M059J (cell line): ENCODE measurements at places on chromosomes 1 and 21.

DNA sequence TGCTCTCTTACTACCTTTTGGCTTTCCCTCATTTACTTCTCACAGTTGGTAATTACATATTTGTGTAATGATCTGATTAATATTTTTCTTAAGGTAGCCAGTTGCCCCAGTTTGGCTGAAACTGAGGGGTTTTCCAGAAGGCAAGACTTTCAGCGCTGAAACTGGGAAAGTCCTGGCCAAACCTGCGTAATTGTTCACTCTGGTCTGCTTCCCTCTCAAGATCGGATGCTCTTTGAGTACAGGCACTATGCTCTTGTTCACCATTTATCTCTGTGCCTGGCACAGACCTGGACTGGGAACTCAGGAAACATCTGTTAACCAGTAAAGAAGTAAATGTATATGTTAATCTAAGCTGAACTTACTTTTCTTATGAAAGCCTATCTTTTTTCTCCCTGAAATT, 209.6 kb upstream of the HOOK1 start:
- no peak for DNase-seq

GRCh38 chr1:54865238-54866073, 21.5 kb downstream of the DHCR24 start:
- no peak for DNase-seq

DNA sequence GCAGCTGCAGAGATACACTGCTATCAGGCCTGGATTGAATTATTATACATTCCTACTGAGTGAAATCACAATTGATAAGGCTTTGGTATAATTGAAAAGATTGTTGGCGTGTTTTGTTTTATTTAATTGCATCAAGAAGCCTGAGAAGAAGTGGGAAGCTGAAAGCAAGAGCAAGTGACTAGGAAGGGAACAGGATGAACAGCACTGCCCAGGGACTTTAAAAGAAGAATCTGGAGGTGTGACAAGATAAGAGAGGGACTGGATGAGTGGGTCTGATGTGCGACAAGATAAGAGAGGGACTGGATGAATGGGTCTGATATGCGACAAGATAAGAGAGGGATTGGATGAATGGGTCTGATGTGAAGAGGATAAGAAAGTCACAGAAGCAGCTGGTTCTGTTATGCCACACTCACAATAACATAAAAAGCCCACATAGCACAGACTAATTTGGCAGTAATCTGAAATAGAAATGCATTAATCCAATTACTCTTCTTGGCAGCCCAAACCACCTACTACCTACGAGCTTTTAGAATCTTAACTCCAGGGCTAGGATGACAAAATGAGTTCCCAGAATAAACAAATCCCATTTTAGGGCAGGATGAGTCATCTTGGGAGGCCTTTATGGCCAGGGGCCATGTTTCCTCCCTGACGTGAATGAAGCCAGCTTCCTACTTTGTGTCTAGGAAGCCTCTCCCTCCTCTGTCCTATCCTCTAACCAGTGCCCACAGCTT, 129.7 kb downstream of the DUSP10 start:
- peak; percentile 98 for DNase-seq

DNA sequence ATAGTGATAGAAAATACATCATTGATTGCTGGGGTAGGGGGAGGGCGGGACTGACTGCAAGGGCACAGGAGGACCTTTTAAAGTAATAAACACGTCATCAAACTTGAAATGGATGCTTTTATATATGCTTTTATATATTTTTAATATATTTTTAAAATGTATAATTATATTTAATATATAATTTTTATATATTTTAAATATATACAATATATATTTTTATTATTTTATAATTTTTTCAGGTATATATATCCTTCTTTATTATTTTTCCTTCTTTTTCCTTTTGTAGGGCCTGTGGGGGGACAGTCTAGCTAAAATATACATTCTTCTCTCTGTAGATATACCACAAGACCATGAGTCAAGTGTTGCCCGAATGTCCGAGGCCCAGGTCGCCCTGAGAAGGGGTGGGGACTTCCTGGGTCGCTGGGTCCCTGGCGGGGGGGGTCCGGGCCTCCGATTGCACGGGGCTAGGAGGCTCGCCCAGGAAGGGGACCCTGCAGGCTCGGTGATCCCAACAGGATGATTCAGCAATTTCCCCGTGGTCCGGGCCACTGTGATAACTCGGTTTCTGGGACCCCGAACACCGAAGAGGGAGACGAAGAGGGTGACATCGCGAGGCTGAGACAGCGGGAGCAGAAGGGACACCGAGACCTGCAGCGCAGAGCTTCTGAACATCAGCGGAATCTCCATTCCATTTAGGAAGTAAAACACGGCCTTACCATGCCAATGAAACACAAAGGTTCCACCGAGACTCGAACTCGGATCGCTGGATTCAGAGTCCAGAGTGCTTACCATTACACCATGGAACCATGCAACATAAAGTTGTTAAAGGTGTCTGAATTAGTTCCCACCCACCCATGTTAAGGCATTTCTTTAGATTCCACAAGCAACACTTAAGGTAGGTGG, 112.5 kb upstream of the NBPF11 start:
- DNase-seq: peak; percentile 12

DNA sequence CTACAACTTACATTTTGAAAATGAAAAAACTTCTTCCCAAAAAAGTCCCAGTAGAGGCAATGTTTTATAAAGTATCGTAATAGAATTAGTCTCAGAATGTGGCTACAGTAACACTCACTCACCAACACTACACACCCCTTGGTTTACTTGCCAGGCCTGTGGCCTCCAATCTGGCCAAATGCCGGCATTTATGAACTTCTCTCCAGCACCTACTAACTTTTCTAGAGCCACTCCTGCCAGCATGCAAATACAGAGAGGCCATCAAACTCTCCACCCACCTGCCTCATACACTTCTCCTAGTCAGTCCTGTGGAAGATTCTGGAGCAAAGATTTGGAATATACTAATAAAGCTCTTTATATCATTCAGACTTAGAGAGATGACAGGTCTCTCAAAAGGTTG, 32.3 kb downstream of the STPG1 start:
- no peak for DNase-seq

GRCh38 chr1:248850536-248851251, 8.2 kb downstream of the ZNF692 start:
- DNase-seq: no peak

GRCh38 chr21:21262048-21262447, 263.8 kb downstream of the NCAM2 start:
- DNase-seq: no peak

DNA sequence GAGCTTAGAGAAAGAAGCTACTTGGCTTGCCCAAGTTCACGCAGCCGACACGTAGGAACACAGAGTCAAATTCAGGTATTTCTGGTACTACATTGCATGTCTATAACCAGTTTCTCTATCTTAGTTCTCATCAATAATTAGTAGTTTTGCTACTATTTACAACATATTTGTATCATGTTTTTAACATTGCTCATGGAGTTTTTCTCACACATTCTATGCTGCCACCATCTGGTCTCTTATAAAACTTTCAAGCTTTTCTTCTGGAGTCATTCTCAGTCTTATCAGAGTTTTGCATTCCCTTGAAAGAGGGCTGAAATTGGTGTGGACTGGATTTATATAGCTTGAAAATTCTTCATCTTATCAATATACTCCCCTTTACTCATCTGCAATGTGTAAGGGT, 118.8 kb upstream of the PALMD start:
- peak; percentile 42 for DNase-seq

DNA sequence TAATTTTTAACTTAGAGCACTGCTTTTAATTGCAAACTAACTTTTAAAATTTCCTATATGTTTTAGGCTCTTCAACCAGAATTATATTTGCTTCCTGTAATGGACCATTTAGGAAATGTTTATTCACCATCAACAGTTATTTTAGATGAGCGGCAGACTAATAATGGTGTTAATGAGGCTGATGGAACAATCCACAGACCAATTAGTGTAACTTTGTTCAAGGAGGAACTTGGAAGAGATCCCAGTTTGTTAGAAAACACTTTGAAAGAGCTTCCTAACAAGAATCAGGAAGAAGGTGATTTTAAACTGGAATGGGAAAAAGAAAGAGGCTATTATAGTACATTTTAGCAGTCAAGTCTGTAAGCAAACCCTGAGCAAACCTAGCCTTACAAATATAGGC, 19.4 kb upstream of the GNG5 start:
- no peak for DNase-seq

GRCh38 chr1:167663002-167663772, 33.2 kb downstream of the RCSD1 start:
- DNase-seq: peak; percentile 94

GRCh38 chr1:117161887-117162286, 40.3 kb upstream of the TRIM45 start:
- no peak for DNase-seq

- peak; percentile 26 for DNase-seq
Measured at GRCh38 chr1:51306950-51307349, 23.4 kb downstream of the TTC39A start.

DNA sequence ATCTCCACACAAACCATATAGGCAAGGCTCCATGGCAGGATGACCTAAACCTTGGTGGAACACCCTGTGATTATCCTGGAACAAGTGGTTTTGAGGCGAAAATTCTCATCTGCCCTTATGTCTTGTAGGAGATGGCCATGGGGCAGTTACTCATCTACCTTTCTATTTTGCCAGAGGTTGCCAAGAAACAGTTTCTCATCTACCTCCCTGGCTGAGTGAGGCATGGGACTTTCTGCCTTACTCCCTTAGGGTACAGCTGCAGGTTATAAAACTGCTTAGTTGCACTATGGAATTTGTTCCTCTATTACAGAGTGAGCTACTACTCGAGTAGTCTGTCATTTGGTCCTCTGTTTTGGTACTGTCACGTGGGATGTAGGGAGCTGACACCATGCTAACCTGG, 31.3 kb upstream of the GUCA2A start:
- DNase-seq: peak; percentile 70

- no peak for DNase-seq
Measured at GRCh38 chr1:36239941-36240637, 15.8 kb downstream of the THRAP3 start.

- peak; percentile 85 for DNase-seq
Measured at GRCh38 chr21:27480841-27481261, 514.0 kb upstream of the ADAMTS5 start.

DNA sequence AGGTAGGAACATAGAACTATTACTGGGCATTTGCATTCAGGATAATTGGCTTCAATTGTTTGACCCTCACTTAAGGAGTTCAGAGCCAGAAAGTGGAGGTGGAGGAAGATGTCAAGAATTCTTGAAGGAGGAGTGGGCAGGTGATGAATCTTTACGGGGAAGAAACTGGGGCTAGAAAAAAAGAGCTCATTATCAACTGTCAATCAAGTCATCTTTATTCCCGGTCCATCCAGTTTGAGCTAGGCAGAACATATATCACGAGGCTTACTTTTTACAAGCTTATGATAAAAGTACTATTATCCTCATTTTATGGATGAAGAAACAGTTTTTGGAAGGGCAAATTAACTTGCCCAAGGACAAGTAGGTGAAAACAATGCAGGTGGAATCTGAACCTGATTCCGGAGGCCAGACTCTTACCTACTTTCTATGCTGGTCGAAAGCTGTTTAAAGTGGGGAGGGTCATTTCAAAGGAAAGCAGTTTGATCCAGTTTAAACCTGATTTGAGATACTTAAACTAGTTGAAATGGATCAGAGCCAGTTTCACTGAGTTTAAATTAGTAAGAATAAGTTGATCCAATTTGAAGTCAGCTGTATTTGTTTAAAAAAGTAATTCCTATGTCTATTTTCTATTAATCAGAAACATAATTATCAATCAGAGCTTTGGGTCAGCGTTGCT, 13.3 kb upstream of the NBL1 start:
- no peak for DNase-seq

- DNase-seq: no peak
Measured at GRCh38 chr1:55380355-55380970, 165.3 kb upstream of the USP24 start.

DNA sequence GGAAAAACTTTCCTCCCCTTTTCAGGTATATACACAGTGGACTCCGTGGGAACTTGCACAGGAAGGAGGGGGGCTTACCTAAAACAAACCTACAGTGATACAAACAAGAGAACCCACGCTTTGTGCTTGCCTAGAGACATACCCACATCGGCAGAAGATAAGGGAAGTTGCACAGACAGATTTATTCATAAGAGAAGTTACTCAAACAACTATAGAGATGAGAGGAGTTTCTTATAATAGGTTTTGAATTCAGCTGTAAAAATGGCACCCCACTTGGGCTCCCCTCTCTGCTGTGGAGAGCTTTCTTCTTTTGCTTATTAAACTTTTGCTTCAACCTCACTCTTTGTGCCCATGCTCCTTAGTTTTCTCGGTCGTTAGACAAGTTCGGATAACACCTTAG, 1.8 kb upstream of the DUSP12 start:
- no peak for DNase-seq

- peak; percentile 42 for DNase-seq
Measured at GRCh38 chr1:209411491-209411929, 172.0 kb upstream of the CAMK1G start.

GRCh38 chr1:201461645-201462441, 7.1 kb downstream of the PHLDA3 start:
- peak; percentile 99 for DNase-seq

GRCh38 chr1:7620196-7620595, 150.9 kb upstream of the VAMP3 start:
- DNase-seq: no peak

DNA sequence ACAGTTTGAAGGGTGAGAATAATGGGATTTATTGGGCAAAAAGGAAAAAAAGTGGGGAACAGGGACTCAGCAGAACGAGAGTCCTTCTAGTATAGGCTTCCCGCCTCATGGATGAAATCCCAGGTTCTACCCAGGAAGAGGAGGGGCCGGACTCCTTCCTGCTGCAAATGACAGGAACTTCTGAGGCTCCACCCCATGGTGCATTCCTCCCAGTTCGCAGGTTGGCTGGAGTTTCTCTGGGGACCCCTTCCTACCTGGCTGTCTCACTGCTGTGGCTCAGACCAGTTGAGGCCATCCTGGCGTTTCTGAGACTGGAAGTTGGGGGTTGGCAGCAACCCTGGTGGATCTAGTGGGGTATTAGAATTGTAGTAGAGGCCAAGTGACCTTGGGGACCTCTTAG, 27.5 kb downstream of the CNIH3 start:
- DNase-seq: no peak

GRCh38 chr1:205192287-205192686, 19.2 kb downstream of the DSTYK start:
- no peak for DNase-seq

- no peak for DNase-seq
Measured at GRCh38 chr1:236123563-236123962, 18.8 kb upstream of the GPR137B start.

GRCh38 chr1:43312212-43312623, 11.4 kb downstream of the TIE1 start:
- no peak for DNase-seq

GRCh38 chr1:248840946-248841345, 2.9 kb downstream of the ZNF672 start:
- DNase-seq: no peak

- DNase-seq: no peak
Measured at GRCh38 chr1:168141871-168142385, 5.2 kb upstream of the GPR161 start.

GRCh38 chr1:78387871-78388270, 102.9 kb upstream of the PTGFR start:
- DNase-seq: no peak
